ENCODE measurements at places on chromosomes 11 and 22.

- no peak for DNase-seq
Observed at GRCh38 chr11:35343033-35343598, 76.2 kb downstream of the SLC1A2 start.

- DNase-seq, result no peak
Observed at GRCh38 chr11:64842366-64842759, 2.1 kb downstream of the CDC42BPG start.

DNA sequence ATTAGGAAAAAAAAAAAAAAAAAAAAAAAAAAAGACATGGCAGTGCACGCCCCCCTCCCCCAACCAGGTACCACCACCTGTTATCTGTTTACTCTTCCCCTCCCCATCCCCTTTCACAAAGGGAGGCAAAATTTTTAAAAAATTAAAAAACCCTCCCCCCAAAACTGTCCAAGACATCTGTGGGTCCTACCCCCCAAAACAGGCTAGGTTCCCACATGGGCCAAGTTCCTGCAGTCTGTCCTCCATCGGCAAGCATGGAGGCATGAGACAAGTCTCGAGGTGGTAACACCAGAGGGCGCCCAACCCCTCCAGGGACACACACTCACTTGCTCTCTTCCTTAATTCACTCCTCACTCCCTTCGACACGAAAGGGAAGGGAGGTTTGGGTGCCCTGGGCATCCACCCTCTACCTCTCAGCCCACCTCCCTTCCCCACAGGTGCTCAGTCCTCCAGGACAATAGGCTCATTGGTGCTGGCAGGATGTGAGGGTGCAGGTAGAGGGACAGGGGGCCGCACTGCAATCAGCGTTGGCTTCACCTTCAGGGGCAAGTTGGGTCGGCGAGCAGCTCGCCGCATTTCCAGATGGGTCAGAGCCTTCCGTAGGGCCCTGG is 2.2 kb upstream of the TUT1 start:
- DNase-seq, result peak; percentile 72

- DNase-seq, result no peak
Observed at GRCh38 chr11:82117362-82117761, 616.3 kb downstream of the FAM181B start.

DNA sequence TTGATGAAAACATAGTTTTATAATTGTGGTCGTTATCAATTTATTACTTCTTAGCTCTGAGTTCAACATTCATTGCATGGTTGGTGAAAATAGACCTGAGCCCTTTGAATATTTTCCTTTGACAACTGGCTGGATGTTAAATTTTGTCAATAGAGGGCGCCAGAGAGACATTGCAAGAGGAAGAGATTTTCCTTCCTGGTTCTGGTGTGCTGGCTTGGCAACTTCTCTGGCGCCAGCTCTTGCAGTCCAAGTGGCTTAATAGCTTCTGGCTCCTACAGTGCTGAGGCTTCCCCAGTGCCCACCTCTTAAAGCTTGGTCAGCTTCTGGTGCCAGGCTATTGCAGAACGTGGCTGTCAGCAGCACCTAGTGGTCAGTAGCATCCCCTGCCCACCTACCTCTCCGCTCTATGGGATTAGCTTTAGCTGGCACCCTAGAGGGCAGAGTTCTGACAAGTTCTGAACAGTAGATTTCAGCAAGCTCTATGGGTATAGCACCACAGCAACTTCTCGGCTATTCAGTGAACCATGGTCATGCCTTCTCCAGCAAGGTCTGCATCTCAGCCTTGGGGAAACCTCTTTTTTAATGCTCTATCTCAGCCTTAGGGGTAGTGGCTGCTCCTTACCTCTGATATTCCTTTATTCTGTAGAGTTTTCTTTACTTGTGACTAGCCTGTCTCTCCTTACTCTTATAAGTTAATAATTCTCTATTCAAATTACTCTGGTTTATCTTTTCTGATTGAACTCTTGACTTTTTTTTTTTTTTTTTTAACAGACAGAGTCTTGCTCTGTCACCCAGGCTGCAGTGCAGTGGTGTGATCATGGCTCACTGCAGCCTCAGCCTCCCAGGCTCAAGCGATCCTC is 59.4 kb downstream of the ACER3 start:
- peak; percentile 80 for DNase-seq

GRCh38 chr11:131683131-131683530 is 312.7 kb downstream of the NTM start:
- no peak for DNase-seq
